ENCODE measurements at places on chromosomes 16 and 17.

DNA sequence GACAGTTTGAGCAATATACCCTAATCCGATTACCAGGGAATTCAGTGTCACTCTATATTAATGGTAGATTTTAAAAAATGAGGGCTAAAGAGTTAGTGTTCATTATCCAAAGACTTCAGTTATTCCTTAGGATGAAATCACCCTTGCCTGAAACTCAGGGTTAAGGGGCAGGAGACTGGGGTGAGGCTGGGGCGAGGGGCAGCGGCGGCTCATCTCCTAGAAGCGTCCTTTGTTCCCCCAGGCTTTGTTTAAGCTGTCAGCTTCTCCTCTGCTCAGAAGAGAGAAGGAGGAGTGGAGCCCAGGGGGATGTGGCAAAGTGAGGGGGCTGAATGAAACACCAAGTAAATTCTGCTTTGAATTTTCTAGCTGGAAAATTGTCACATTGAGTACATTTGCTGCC, 117.7 kb upstream of the ELAC2 start:
- no peak for DNase-seq

DNA sequence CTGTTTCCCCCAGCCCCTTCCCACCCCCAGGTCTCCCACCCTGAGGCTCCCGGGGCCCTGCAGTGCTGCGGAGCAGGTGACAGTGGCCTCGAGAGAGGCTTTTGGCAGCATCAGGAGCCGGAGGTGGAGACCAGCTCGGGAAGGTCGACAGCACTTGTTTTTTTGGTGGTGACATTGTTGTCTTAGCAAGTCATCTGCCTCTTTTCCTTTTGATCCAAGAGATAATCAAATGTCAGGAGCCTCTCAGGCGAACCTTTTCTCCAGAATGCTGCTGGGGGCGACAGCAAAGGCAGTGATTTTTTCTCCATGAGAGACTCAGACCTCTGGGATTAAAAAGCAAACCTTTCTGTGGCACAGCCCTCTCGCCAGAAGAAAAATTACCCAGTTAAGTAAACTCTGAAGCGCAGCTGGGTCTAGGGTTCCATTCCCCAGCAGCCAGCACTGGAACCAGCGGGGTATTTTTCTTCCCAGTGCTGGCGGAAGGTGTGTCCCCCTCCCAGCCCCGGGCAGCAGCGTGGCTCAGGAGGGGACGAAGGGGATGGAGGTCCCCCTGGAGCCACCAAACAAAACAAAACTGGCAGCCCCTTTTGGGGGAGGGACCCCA, 37.2 kb downstream of the GRIN2C start:
- DNase-seq, result no peak

DNA sequence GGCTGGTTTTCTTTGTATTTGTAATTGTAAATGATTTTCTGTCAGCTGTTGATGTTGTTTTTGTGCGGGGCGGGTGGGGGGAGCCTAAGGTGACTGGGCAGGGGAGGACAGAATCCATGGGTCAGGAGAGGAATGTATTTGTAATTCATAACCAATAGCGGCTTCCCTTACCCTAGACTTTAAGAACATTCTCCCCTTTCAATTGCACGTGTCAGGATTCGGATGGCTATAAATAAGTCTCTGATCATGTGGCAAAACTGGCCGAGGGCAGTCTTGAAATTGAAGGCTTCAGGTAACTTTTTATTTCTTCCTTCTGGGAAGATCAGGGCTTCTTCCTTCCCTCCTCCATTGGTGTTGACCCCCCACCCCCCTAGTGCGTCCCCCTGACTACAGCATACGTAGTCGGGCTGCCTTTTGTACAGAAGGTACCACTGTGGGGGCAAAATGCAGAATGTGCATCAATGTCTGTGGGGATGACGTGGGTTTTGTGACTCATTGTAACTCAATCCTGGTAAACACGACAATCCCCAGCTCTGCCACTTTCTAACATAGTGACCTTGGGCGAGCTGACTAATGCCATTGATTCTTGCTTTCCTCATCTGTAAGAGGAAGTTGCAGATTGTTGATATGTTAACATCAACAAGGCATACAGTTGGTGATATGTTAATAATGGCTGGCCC, 16.2 kb downstream of the MARCHF10 start:
- no peak for DNase-seq

DNA sequence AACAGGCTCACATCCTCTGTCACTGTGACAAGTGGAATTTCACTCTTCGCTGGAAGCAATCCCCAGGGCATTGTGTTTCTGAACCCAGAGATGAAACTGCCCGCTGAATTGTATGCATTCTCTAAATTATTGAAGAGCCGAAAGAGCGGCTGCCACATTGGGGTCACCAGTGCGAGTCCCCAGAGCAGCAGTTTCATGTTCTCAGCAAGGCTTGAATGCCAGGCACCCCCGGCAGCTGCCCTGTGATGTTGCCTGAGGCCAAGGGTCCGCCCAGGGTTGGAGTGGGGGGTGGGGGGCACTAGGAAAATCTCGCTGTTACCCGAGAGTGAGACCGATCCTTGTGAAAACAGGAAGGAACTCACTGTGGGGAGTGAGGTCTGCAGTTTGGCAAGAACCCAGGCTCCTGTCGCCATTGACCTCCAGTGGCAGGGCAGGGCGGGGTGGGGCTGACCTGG, 20.7 kb upstream of the BCAR1 start:
- DNase-seq, result no peak

- DNase-seq, result no peak
Measured at GRCh38 chr17:8387914-8388651, 5.1 kb upstream of the RPL26 start.

GRCh38 chr16:57387598-57388354, 15.5 kb downstream of the CX3CL1 start:
- DNase-seq, result no peak

DNA sequence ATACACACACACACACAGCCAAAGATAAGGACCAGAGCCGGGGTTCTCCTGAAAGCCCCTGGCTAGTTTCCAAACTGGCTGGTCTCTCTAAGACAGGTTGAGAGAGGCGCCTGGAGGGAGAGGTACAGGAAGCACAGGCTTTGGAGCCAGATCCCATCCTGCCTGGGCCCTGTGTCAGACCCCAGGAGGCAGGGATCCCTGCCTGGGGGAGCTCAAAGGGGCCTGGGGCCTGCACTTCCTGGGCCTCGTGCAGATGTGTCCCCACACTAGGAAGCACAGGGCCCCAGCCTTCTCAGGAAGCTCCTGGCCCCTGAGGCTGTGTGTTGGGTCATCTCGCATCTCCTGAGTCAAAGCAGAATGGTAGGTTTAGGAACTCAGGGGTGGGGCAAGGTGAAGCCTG, 16.0 kb downstream of the SLC5A10 start:
- DNase-seq, result no peak

DNA sequence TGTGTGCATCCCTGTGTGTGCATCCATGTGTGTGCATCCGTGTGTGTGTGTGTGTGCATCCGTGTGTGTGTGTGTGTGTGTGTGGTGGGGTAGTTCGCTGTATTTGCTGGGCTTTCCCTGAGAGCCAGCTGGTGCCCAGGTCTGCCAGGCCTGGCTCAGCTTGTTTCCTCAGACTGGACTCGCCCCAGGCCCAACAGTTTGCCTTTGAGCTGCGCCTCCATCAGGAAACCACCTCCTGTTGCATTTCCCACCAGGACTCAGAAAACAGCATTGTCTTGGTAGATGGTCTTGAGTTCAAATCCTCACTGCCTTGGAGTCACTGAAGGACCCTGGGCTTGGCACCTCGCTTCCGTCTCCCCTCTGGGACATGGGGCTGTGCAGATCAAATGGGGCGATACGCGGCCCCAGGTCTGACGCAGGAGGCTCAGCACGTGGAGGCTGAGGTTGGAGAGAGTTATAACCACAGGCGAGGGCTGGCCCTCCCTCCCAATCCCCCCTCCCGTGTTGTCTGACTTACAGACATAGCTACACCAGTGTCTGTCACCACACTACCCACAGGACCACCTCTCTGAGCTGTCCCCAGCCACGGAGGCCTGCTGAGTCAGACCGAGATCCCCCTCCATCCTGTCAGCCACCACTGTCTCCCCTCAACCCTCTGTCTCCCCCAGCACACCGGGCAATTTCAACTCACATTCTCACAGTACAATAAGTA, 4.7 kb downstream of the ITGAE start:
- peak; percentile 74 for DNase-seq

DNA sequence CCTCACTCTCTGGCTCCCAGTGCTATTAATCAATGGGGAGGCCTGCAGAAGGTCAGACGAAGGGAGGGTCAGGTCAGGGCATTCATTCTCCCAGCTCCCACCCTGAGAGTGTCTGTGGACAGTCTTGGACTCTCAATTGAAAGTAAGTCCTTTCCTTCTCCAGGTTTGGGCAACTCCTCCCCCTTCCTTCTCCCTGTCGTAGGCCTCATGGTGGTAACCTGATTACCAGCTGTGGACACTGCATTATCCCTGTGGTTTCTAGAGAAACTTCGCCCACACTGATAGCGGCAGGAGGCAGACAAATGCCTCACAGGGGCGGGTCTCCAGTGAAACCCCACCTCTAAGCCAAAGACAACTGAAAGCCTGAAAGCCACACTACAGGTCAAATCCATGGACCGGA, 57.7 kb upstream of the SLC25A19 start:
- no peak for DNase-seq

DNA sequence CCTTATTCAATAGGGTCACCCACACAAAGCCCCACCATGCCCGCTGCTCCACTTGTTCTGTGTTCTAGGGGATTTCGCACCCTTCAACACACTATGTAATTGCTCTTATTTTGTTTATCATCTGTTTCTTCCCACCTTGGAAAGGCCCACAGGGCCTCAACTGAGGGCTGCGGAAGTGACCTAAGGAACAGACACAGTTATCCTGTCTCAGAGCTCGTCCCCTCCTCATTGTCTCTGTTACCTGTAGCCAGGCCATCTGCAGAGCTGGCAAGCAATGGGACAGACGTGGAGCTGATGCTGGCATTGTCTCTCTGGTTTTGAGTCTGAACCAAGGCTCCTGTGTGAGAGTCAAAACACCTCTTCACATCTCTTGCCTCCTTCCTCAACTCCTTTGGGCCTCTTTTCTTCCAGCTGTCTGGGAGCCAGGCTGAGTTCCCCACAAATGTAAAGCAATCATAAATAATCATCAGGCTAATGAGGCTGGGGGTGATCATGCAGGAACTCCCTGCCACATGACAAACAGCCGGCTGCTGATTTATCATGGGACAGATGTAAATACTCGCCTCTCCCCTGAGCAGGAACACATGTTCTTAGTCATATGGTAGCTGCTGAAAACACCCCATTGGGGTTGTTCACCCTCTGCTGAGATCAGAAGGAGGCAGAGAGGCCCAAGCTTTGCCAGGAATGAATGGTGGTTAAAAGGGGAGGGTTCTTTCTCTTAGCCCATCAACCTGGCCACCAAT, 71.9 kb downstream of the AXIN2 start:
- no peak for DNase-seq

DNA sequence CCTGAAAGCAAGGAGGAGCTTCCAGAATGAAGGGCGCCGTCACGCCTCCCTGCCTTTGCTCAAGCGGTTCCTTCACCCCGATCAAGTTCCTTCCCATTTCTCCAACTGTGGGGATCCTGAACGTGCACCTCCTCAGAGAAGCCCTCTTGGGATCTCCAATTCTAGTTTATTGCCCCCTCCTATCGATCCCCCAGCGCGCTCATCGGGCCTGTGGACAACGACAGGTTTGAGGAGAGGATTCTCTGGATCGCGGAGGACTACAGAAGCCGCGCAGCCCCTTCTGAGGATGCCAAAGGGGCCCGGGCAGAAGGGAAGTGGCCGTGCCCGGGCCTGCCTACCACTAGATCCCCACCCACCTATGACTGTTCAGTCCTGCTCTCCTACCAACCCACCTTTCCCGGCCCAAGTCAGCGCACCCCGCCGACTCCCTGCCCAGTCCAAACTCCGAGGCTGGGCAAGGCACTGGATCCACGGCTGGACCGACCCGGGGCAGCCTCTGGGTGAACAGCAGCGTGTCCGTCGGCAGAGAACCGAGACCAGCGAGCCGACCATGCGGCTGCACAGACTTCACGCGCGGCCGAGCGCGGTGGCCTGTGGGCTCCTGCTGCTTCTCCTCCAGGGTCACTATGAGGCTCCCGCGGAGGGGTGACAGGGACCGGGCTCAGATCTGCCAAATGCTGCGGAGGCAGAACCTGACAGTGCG, 12.8 kb upstream of the CES3 start:
- no peak for DNase-seq

- DNase-seq, result no peak
Measured at GRCh38 chr17:78668847-78669246, 91.7 kb upstream of the DNAH17 start.

DNA sequence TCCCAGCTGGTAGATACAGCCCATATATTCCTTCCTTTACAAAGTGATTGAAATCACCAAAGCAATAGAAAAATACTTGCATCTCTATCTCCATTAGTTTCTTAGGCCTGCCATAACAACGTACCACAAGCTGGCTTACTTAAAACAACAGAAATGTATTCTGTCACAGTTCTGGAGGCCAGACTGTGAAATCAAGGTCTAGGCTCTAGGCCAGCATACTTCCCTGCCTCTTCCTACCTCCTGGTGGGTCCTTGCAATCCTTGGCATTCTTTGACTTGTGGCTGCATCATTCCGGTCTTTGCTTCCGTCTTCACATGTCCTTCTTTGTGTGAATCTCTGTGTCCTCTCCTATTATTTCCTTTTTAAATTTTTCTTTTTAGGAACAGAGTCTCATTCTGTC, 62.5 kb downstream of the ERCC4 start:
- DNase-seq, result no peak

GRCh38 chr17:43595466-43595865, 49.3 kb upstream of the ETV4 start:
- no peak for DNase-seq

GRCh38 chr16:49120631-49121030, 161.0 kb downstream of the CBLN1 start:
- DNase-seq, result no peak

DNA sequence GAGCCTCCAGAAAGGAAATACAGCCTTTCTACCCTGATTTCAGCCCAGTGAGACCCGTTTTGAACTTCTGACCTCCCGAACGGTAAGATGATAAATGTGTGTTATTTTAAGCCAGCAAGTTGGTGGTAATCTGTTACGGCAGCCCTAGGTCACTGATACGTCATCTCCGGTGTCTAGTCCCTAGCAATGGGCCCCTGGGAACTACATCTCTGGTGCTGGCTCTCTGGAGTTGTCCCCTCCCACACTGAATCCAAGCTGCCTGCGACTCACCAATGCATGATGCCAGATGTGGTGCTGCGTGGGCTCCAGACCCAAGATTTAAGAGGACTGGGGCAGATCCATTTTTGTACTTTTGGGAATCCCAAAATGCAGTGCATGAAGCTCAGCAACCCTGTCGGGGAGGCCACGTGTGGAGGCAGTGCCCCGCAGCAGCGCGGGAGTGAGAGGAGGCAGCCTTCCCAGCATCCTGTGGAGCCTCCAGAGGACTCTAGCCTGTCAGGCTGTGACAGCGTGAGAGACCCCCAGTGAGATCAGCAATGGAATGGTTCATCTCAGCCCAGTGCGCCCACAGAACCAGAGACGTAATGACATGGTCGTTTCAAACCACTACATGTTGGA, 43.6 kb upstream of the USP7 start:
- DNase-seq, result no peak

DNA sequence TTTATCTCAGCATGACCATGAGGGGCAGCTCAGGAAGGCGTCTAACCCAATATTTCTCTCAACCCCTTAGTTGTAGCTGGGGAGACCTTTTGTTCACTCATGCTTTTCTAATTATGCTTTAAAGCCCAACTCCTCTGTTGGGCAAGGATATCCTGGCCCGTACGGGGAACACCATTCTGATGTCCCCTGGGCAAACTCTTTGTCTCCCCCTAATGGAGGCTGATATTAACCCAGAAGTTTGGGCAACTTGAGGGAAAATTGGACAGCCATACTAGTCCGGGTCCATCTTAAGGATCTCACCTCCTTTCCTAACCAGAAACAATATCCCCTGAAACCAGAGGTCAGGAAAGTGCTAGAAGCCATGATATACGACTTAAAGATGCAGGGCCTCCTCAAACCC, 143.7 kb upstream of the COX10 start:
- DNase-seq, result no peak
